ENCODE measurements at places on chromosomes 7 and 10.

DNA sequence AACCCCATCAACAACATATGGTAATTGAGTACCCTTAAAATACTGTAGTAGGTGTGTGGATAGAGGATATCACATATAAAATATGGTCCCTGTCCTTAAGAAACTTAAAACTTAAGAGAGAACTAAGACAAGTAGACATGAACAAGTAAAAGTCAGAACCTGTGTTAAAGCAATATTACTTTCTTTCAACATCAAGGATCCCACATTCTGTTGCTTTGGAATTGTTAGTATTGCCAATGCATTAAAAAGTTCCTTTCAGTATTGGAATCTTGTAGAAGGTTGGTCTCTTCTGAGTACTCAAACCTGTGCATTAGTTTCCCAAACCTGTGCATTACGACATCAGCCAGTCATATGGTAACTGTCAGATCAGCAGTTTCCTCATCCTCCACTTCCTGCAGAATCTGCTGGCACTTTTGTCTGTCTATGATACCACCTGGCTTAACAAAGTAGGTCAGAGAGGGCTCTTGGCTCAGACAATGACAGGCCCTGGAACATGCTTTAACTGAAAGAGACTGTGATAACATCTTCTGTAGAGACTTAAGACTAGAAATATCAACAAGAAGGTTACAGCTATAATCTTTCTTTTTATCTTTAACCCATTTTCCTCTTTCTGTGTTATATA, 56.5 kb downstream of the CCDC71L start:
- DNase-seq, result no peak

- DNase-seq, result no peak
Observed at GRCh38 chr7:151710121-151710640, 166.7 kb downstream of the PRKAG2 start.

GRCh38 chr10:89879121-89879520, 177.7 kb downstream of the KIF20B start:
- DNase-seq, result peak; percentile 16

GRCh38 chr7:106480161-106480579, 180.8 kb downstream of the CCDC71L start:
- no peak for DNase-seq

GRCh38 chr10:132667342-132668047, 118.5 kb downstream of the NKX6-2 start:
- DNase-seq, result no peak

DNA sequence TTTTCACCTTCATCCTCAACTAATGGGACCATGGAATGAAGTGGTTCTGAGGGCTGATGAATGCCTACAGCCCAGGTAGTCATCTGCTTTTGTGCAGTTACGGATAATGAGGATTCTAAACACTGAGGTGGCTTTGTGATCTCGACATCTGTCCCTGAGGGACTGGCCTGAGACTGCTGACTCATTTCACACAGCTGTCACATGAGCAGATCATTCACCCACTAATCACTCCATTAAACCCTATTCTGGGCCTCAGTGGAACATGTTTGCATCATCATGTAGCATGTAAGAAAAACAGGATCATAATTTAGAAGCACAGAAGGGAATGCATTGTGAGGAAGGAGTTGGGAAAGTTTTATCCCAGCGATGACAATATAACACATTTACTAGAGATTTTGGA, 79.4 kb upstream of the FEZF1 start:
- DNase-seq, result no peak

DNA sequence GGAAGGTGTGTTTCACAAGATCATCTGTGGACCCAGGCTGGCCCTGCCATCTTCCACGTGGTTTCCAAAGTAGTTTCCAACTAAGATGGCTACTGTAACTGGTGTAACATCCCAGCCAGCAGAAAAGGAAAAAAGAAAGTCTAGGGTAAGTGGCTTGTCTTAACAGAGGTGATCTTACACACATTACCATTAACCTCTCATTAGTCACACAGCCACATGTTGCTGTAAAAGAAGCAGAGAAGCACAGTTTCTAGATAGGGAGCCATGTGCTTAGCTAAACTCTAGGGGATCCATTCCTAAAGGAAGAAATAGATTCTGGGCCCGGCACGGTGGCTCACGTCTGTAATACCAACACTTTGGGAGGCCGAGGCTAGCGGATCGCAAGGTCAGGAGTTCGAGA, 54.3 kb downstream of the ZNF438 start:
- DNase-seq, result no peak

DNA sequence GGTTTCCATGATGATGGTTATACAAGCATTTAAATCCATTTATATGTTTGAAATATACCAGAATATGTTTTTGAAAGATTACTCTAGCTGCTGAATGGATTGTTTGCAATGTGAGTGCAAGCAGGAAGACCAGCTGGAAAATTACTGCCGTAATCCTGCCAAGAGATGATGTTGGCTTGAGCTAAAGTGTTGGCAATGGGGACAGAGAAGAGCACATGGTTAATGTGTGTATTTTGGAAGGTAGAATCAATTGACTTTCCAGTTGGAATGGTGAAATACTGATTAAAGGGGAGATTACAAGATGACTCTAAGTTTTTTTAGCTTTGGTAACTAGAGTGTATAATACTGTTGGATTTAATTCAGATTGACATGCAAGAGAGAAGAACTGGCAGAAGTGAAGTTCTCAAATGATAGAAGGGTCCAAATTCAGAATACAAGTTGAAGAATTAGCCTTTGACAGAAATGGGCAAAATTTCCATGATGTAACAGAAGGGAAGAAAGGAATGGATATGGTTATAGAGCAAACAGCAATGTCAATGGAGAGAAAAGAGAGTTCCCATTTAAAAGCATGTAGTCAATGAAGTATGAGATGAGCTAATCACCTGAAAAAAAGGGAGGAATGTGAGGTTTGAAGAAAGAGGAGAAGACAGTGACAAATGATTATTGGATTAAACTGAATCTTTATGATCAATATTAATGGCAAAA, 422.0 kb downstream of the CDC14C start:
- DNase-seq, result no peak

DNA sequence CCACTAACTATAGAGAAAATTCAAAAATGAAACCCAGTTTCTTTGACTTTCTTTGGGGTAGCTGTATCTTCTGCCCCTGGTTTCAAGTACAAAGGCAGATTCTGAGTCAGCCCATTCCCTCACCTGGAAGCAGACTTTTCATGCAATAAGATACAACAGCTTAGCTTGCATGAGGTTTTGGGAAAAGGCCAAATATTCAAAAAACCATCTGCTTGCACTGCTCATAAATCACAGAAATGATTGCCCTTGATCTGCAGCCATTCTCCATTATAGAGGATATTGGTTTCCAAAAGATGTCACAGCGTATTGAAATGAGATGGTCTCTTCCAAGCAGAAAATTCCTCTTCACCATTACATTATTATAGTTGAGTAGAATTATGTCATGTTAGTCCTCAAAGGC, 354.0 kb downstream of the PHF14 start:
- no peak for DNase-seq

DNA sequence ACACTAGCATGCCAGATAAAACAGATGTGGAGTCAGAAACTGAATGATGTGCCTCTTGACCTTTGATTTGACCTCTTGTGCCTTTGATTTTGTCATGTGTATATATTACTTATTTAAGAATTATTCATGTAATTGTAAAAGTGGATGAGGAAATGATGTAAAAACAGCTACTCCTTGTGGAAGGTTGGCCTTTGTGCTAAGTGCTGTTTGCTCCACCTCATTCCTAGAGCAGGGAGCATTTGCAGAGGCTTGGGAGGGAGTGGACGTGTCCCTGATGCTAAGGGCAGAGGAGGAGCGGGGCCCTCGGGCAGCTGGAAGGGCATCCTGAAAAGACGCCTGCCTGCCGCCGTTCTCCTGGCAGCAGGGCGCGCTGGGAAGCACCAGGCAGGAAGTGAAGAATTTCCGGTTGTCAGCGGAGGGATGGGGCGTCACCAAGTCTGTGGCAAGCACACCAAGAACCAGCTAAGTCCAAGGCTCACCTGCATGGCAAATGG, 197.6 kb upstream of the ZNF32 start:
- no peak for DNase-seq

DNA sequence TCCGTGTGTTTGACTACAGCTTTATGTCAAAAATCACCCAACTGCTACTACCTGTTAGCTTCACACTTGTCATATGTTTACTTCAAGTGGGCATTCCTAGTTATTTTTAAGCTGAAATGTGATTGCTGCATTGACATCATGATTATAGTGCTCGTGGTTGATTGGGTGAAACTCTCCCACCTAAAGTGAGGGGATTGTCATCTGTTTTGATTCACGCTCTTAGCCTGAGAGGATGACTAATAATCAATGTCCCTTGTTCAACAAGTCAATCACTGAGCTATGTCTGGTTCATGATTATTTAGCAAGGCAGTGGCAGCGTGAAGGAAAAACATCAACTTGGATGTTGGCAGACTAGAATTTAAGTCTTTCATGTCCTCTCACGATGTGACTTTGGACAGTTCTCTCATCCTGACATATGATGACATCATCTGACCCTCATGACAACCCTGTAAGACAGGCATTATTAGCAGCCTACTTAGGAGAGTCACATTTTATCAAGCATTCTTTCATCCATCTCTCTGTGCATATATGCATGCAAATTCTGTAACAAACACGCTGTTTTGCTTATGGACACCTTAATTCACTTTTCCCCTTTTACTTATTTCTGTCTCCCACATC, 352.6 kb upstream of the ZMIZ1 start:
- DNase-seq, result no peak

DNA sequence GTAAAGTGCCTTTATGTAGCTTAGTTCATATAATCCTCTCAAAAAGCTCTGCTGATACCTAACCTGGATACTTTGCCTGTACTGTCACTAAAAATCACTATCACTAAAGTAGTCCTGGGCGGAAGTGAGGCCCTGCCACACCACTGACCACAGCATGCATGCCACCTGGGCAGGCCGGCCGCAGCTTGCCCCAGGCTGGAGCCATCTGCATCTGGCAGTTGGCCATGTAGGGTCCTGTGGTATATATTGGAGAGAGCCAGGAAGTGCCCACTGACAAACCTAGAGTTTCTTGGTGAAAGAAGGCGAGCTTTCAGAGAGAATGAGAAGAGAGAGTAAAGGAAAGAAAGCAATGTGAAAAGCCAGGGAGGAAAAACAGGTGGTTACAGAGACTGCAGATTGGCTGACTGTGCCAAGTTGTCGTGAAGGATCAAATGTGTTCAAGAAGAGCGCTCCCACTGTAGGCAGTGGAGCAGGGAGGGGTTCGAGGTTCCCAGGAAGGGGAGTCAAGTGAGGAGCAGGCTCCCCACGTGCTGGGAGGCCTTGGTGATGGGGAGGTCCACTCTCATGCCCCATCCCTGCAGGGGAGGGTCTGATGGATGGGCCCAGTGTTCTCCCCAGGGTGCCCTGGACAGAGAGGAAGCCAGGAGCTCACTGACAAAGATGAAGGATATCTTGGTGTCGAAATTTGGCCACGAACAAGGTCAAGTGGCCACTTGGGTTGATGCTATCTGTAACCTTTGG, 13.6 kb downstream of the LOXL4 start:
- no peak for DNase-seq

DNA sequence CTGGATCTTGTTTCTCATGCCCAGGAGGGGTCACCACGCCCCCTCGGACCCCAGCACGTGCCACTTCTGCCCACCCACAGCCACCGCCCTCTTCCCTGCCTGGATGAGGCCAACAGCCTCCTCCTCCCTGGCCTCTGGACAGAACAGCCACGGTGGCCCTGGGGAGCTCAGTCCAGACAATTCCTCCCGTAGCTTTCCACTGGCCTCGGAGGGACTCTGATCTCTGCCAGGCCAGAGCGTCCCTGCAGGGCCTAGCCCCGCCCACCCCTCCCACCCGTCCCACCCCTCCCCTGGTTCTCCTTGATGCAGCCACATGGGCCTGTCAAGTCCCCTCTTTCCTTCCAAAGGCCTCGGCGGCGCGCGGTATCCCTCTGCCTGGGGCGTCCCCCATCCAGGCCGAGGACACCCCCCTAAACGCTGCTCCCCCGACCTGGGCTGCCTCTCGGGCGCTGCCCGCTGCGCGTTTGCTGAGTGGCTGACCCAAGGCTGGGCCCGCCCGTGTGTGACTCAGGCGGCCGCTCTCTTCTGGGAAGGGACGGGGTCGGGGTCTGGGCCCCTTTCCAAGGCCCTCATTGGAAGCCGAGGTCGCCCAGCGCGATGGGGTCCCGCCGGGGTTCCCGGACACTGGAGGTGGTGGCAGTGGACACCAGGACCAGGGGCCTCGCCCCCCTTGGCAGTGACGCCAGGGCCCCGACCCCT, 557 bp downstream of the TMEM120A start:
- peak; percentile 44 for DNase-seq

DNA sequence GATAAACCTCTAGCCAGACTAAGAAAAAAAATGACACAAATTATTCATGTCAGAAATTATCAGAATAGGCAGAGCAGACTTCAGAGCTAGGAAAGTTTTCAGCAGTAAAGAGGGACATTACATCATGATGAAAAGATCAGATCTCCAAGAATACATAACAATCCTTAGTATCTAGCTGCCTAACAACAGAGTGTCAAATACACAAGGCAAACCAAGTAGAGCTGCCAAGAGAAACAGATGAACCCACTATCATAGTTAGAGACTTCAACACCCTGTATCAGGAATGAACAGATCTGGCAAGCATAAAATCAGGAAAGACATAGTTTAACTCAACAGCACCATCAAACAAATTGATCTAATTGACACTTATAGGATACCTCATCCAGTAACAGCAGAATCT, 92.3 kb downstream of the NKX6-2 start:
- peak; percentile 8 for DNase-seq

DNA sequence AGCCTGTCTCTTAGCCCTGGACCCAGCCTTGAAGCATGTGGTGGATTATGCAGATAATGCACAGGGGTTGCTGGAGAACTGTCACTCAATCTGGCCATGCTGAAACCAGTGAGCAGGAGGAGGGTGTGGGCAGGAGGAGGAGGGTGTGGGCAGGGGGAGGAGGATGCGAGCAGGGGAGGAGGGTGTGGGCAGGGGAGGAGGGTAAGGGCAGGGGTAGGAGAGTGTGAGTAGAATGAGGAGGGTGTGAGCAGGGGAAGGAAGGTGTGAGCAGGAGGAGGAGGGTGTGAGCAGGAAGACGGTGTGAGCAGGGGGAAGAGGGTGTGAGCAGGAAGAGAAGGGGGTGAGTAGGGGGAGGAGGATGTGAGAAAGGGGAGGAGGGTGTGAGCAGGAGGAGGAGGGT, 18.8 kb downstream of the CAMK2B start:
- no peak for DNase-seq

- DNase-seq, result no peak
Observed at GRCh38 chr7:150631084-150631826, 930 bp downstream of the GIMAP6 start.

- DNase-seq, result no peak
Observed at GRCh38 chr10:131891929-131892805, 8.6 kb upstream of the PPP2R2D start.

GRCh38 chr10:76236356-76236755, 804.9 kb downstream of the LRMDA start:
- no peak for DNase-seq

Data from NCI-H226 (cell line).